H54 (cell line): ENCODE measurements at places on chromosomes 1 and 21.

- no peak for DNase-seq
Measured at GRCh38 chr1:60739729-60740128, 342.6 kb upstream of the NFIA start.

GRCh38 chr21:42659416-42660117 lies 6.1 kb downstream of the PDE9A start:
- DNase-seq = no peak

DNA sequence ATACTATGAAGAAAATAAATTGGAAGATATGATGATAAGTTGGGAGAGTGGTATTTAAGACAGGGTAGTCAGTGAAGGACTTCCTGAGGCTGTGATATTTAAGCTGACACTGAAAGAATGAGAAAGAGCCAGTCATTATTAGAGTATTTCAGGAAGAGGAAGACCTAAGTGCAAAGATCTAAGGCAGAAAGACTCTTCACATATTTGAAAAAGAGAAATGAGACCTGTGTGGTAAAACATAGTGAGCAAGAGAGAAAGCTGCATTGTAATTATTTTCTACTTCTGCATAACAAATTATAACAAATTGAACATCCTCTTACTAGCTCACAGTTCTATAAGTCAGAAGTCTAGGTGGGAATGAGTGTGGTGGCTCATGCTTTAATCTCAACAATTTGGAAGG lies 34.6 kb upstream of the DOCK7 start:
- no peak for DNase-seq

DNA sequence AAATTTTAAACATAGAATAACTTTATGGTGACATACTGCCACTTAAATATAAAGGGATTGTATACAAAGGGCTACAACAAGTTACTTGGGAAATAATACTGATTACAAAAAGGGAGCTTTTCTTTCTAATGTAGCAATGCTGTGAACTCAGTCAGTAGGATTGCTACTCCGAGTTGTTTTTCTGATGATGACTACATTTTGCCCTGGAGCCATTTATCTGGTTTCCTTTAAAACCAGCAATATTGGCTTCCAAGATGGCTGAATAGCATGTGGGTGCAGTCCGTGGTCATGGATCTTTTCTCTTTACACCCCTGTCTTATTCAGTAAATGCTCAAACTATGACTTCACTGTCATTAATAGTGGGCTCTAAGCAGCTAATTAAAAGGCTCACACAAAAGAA lies 92.6 kb upstream of the NEK7 start:
- no peak for DNase-seq

DNA sequence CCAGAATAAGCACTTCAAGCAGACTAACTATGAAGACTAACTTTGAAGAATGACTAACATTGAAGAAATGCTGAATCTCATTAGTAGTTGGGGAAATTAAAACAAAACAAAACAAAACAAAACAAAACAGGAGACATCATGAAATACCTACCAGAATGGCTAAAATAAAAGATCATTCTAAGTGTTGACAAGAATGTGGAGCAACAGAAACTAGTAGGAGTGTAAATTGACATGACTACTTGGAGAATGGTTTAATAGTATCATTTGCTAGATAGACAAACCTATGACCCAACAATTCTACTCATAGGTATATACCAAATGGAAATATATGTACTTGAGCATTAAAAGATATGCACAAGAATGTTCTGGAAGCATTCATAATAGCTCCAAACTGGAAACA lies 18.9 kb upstream of the ZFP69B start:
- DNase-seq = no peak
